GM23338 (cell line): ENCODE measurements at places on chromosomes 13 and 19.

- no peaks in the 10 kb centered on the region for H3K27me3 ChIP-seq
- peak; percentile 89 for DNase-seq
- H3K4me3 ChIP-seq: no peak overlapping the region
- 0 out of 2 replicates have a peak overlapping the region, but pooled peaks have one; percentile 59 for H3K27ac ChIP-seq
- no peaks in the 10 kb centered on the region for H3K4me1 ChIP-seq
Observed at GRCh38 chr19:19053508-19054314, 10.1 kb upstream of the SLC25A42 start.

DNA sequence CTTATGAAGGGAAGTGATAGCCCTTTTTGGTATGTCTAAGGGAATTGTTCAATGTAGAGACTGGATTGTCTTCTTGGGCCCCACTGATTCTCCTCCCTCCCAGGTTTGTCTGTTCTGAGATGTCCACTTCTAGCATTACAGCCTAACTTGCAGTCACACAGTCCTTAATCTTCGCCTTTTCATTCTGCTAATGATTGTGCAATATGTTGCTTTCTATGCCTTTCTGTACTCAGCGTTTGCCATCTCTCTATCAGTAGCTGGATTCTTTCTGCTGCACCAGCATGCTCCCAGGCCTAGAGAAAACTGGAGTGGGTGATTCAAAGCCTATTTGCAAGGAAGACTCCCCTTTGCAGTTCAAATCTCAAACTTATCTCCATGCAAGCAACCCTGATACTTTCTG lies 307.5 kb upstream of the DACH1 start:
- H3K4me3 ChIP-seq: no peak overlapping the region
- no peaks in the 10 kb centered on the region for H3K27me3 ChIP-seq
- H3K4me1 ChIP-seq: peaks cover 3% of the 10 kb centered on the region; the same call in 1 of the 2 replicates
- H3K27ac ChIP-seq: no peak overlapping the region
- H3K36me3 ChIP-seq: no peaks in the 10 kb centered on the region

GRCh38 chr19:21022996-21023395 lies 2.5 kb downstream of the ZNF430 start:
- no peak for DNase-seq
- H3K4me3 ChIP-seq: 0 out of 2 replicates have a peak overlapping the region, but pooled peaks have one; percentile 91
- H3K36me3 ChIP-seq: peaks cover 13% of the 10 kb centered on the region; the same call in 1 of the 2 replicates
- peaks cover 30% of the 10 kb centered on the region for H3K4me1 ChIP-seq
- H3K27me3 ChIP-seq: no peaks in the 10 kb centered on the region
- 0 out of 2 replicates have a peak overlapping the region, but pooled peaks have one; percentile 18 for H3K27ac ChIP-seq

DNA sequence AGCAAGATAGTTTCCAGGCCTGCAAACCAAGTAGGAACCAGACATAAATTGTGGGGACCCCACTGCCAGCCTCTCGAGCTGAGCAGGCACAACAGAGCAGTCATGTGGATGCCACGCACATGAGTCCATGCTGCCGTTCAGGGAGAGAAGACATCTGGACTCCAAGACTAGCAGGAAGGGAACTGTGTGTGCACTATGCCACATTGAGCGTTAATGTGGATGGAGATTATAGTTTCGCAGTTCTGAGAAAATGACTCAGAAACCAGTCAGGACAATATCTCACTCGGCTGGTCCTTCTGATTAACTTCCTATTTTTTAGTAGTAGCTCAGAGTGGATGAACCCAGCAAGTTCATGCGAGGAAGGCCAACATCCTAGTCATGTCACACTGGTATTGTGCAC lies 124.9 kb downstream of the CRYL1 start:
- no peak overlapping the region for H3K27ac ChIP-seq
- H3K4me1 ChIP-seq: no peaks in the 10 kb centered on the region
- H3K4me3 ChIP-seq: no peak overlapping the region

DNA sequence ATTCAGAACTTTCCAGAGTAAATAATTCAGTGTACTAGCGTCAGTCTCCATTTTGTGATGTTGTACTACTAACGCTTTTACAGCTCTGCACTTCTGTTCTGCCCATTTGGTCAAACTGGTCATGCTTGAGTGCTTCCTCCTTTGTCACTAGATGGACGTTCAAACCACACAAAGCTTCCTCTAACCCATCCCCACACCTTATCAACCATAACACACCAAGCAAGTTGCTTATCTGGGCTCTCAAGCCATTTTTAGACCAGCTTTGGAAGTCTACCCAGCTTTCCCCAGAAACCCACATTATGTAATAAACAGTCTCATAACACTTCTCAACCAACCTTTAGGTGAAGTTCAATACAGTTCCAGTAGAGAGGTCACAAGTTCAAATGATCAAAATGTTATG lies 2.3 kb upstream of the ZNF347 start:
- peaks cover 16% of the 10 kb centered on the region for H3K36me3 ChIP-seq
- DNase-seq: no peak
- H3K4me1 ChIP-seq: peaks cover 5% of the 10 kb centered on the region; the same call in 1 of the 2 replicates
- 0 out of 2 replicates have a peak, but pooled peaks cover 3% of the 10 kb centered on the region for H3K27me3 ChIP-seq
- no peak overlapping the region for H3K27ac ChIP-seq
